GM10248 (cell line): ENCODE measurements at places on chromosomes 2 and 18.

DNA sequence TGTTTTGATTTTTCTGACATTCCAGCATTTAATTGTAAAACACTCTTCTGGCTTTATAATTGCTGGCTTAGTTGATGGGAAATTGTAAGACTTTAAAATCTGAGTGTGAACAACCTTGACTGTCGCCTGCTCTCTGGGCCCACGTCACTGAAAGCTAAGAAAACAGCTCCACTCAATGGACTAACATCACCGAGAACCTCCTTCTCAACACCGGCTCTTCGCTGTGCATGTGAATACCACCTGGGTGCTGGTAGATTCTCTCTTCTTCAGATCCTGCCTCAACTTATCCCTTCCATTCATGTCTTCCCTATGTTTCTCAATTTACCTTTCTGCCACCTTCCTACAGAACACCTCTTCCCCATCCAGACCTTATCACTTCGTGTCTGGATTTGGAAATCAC lies 523.1 kb upstream of the ID2 start:
- no peak for DNase-seq

DNA sequence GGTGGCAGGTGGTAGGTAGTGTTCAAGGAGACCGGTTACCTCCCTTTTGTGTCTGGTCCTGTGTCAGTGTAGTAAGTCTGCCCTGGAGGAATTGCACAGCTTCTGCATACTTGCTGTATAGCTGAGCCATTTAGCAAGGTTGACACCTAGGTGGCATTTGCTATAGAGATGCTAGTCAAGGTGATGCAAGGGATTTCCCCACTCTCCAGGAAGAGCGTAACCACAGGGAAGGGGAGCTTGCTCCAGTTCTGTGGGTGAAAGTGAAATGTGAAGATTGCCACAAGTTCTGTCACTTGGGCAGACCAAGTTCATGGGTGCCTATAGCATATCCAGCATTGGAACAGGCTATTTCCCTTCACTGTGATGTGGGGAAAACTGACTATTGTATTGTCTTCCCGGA lies 28.1 kb downstream of the NAT8 start:
- DNase-seq = no peak

- DNase-seq = no peak
Observed at GRCh38 chr2:195934484-195934883, 134.2 kb downstream of the DNAH7 start.

- no peak for DNase-seq
Observed at GRCh38 chr18:49167084-49167483, 216.3 kb upstream of the SMAD7 start.

GRCh38 chr2:85611705-85612587 lies at the start of gene C2orf68:
TSS of gene C2orf68 (minus strand) at chr2:85612066. CDS start at chr2:85611984, 82 bp downstream.
- DNase-seq = peak; percentile 95

- no peak for DNase-seq
Observed at GRCh38 chr2:19949071-19949470, 40.8 kb downstream of the WDR35 start.
